ENCODE measurements at places on chromosomes 1 and 21.

DNA sequence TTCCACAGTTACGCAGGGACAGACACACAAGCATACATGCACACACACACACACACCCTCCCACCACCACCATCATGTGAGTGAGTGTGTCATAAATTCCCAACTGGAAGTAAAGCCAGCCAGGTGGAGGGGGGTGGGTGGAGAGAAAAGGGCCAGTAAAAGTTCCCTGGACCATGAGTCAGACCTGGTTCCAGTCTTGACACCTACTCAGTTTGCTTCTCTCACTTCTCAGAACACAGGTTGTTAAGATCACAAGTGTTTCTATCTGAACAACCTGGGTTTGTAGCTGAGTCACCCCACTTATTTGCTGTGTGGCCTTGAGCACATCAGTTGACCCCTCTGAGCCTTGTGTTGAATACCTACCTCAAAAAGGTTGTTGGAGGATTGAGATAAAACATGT lies 9.6 kb downstream of the EPHA10 start:
- DNase-seq: peak; percentile 42

DNA sequence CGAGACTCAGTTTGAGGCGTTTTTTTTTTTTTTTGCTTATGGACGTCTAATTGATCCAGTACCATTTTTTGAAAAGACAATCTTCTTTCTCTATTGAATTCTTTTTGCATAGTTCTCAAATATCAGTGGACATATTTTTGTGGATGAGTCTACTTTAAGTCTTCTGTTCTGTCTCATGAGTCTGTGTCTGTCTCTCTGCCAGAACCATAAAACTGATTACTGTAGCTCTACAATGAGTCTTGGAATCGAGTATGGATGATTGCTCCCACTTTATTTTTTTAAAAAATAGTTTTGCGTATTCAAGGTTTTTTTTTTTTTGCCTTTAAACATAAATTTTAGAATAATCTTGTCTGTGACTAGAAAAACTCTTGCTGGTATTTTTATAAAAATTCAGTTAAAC lies 323.5 kb downstream of the ZNF326 start:
- DNase-seq: no peak

DNA sequence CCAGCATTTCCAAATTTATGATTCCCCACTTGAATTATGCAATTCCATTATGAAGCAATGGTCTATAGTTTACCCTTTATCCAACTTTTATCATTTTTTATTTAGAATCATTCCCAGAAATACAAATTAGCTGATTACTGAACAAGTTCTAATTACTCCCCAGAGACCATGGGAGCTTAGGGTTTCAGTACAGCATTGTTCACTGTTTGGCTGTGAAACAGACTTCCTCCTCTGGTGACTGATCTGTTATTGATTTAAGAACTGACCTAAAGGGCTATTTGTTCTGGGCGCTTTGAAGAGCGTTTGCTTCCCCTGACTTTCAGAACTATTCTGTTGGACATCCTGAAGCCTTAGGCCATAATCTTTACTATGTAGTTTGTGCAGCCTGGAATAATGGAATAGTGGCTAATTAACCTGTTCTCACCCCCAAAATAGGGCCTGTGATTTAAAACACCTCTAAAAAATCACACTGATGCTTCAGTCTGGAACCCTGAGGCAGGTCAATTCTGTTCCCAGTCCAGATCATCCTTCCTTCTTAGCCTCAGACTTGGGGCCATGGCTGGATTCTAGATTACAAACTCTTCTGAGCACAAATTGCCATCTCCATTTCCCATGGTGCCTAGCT lies 58.7 kb downstream of the ALG14 start:
- no peak for DNase-seq

DNA sequence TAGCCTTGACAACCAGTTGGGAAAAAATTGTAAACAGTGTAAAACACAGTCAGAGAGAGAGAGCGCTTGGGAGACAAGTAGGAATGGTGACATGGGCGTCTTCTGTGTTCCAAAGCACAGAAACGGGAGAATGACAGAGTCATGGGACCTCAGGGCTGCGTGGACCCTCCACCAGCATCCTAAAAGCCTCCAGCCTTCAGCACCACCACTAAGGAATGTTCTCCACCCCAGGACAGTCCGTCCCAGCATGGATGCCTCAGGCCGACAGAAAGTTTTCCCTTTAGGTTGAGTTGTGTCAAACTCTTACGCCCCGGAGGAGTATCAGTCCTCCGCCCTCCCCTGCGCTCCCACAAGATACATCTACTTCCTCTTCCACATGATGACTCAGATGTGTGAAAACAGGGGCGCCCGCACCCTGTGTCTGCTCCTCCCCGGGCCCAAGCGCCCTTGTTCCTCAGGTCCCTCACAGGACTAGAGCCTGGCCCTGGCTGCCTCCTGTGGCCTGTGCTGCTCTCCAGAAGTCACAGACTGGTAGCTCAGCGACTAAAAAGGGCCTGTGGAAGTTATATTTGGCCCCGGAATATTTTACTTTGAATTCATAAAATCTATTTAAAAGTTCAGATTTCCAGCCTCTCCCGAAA lies 63.9 kb upstream of the EFHD2 start:
- DNase-seq: no peak

DNA sequence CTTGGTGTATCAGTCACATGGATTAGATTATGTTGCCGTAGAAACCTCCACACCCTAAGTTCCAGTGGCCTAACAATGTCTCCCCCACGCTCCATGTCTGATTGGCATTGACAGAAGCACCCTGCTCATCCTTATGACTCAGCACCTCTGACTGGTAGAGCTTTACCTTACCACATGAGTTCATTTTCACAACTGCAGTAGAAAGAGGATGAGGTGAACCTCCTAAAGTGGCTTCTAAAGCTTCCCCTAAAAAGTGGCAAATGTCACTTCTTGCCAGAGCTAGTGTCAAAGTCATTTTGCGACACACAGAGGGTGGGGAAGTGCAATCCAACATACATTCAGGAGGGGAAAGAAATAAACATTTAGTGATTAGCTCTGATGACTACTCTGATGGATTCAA lies 30.6 kb upstream of the LYPD8 start:
- no peak for DNase-seq

- DNase-seq: no peak
Measured at GRCh38 chr1:117663156-117663902, 57.5 kb downstream of the TENT5C start.

- no peak for DNase-seq
Measured at GRCh38 chr1:24564695-24565094, 8.8 kb downstream of the NCMAP start.

DNA sequence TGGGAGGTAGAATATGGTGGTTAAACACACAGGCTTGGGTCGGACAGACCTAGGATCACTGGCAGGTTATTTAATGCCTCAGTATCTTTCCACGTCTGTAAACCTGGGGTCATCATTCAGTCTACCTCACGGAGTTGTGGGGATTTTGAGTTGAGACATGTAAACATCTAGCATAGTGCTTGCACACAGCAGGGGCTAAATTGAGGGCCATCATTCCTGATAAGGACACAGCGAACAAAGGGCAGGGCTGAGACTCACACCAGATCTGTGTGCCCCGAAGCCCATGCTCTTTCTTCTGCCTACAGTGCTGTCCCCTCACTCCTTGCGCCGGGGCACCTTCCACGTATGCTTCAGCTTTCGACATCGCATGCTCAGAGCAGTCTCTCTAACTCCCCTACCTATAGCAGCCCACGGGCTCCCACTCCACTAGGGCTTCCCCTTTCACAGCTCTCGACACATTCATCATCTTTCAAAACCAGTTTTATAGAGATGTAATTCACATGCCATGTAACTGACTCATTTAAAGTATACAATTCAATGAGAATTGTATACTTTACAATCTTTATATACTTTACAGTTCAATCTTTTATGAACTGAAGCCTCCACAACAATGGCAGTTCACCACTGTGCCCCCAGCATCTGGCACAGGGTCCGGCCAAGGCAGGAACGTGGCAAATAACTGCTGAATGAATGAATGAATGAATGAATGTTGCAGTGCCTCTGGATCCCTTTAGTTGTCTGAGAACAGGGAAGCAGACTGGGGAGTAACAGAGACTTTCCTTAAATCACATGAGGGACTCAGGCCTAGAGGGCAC lies 48.0 kb downstream of the GPR161 start:
- no peak for DNase-seq

- DNase-seq: no peak
Measured at GRCh38 chr21:43321611-43322010, 105.3 kb downstream of the SIK1 start.

GRCh38 chr1:30754684-30755171 lies 2.8 kb downstream of the LAPTM5 start:
- no peak for DNase-seq

GRCh38 chr1:62228136-62228882 lies 33.7 kb downstream of the L1TD1 start:
- DNase-seq: no peak

DNA sequence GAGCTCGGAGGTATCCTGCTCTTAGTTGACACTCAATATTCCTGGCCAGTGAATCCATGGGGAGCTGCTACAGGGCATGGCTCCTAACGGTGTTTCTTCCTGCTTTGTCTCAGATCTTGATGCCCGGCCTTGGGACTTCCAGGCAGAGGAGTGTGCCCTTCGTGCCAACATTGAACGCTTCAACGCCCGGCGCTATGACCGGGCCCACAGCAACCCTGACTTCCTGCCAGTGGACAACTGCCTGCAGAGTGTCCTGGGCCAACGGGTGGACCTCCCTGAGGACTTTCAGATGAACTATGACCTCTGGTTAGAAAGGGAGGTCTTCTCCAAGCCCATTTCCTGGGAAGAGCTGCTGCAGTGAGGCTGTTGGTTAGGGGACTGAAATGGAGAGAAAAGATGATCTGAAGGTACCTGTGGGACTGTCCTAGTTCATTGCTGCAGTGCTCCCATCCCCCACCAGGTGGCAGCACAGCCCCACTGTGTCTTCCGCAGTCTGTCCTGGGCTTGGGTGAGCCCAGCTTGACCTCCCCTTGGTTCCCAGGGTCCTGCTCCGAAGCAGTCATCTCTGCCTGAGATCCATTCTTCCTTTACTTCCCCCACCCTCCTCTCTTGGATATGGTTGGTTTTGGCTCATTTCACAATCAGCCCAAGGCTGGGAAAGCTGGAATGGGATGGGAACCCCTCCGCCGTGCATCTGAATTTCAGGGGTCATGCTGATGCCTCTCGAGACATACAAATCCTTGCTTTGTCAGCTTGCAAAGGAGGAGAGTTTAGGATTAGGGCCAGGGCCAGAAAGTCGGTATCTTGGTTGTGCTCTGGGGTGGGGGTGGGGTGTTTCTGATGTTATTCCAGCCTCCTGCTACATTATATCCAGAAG lies 16.7 kb downstream of the ALX3 start:
- DNase-seq: peak; percentile 59

DNA sequence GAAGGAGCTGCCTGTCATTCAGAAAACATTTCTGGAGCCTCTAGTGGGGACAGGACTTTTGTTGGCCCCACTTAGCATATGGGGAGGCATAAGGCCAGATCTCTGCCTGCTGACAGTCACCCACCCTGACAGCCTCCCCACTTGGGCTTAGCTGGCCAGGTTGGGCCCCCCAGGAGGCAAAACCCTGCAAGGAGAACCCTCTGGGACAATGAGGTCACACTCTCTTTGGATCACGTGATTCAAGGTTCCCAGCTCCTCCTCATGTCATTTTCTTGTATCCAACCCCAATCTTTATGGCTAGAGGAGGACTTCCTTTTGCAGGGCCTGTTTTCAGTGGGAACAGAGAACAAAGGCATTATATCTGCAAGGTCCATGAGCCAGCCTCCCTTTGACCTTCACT lies 60.0 kb downstream of the NAV1 start:
- DNase-seq: no peak

DNA sequence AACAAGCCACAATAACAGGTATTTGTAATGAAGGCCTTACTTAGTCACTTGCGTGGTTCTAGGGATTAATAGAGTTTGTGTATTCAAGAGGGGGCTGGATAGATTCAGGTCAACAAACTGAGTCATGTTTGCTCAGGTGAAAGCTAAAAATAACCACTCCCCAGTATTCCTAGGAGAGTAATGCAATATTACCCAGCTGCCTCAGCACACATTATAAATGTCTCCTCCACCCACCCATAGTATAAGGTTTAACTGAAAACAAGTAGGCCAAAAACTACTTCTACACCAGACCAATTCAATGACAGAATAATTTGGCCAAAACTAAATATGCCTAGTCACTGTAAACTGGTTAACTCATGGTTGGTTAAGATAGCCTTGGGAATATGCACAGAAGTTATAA lies 34.4 kb downstream of the WLS start:
- no peak for DNase-seq

- DNase-seq: no peak
Measured at GRCh38 chr1:160040476-160040875, 8.7 kb upstream of the PIGM start.

DNA sequence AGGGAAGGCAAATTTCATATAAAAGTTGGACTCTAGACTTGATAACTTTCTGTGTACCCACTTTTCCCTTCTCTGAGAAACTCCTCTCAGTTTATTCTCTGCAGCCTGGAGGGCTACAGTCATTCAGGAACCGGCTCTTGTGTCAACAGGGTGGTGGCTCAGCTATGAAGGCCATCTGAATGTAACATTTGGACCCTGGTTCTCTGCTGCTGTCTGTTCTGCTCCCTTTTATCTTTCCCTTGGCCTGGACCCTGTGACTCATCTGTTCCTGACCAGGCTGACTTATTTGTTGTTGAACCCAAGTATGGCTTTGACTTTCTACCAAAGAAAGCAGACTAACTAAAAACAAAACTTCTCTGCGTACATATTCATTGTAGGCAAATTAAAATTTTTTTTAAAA lies 75.4 kb downstream of the CENPF start:
- no peak for DNase-seq

DNA sequence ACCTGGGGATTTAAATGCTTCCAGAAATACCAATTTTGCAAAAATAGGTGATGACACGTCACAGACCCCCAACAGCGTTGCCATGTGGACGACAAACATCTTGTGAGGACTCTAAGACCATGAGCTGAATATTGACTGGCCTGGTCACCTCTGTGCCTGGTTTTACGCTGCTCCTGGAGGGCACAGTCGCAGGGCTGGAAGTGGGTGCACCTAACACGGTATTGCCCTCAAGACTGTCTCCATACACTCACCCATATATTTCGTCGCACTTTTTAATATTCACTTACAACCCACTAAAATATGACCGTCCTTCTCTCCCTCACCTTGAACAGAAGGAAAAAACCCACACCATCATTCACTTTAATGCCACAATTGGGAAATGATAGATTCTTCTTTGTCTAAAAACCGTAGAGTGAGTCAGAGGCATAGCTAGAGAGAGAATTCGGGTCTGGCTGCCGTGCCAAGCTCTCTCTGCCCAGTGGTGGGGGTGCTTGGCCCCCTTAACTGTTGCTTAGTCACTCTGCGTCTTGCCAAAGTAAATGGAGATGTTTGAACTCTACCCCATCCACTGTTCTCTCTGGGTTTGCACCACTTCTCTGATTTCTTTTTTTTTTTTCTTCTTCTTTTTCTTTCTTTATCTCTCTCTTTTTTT lies 40.8 kb upstream of the UTS2 start:
- no peak for DNase-seq

DNA sequence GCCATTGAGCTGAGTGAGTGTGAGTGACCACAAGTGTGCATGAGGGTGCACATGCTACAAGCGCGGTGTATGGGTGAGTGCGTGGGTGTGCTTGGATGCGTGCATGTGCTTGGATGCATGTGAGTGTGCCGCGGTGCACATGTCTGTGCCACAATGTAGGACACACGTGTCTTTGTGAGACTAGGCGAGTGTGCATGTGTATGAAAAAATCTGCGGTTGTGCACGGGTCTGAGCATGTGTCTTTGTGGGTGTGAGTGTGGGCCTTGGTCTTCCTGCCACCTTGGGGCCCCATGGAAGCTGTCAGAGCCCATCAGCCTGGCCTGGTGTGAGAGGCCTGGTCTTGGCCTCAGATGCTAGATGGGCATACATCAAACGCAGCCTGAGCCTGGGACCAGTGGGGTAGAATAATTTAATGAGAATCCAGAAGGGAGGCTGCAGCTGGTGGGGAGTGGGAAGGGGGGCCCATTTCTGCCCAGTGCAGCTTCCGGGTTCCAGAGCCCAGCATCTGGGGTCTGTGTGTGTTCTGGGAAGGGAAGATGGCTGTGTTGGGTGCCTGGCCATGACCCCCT lies 103.9 kb upstream of the SLC2A1 start:
- no peak for DNase-seq
